ENCODE measurements at places on chromosomes 3 and 15. TPM values are rescaled to one million over a fixed set of nuclear protein-coding genes. Genes with fewer than 3 reads are reported as not detected.

Gene CTXN2
- not detected for polyA plus RNA-seq

Gene ZBTB47
- polyA plus RNA-seq, result 110 TPM

Gene NRROS
- polyA plus RNA-seq, result 2.6 TPM

Gene LAMB2
- 290 TPM for polyA plus RNA-seq

Gene SNRPA1
- 57.8 TPM for polyA plus RNA-seq

Gene ZKSCAN7
- polyA plus RNA-seq, result 1.3 TPM

Gene GOLGA8R
- 3.2 TPM for polyA plus RNA-seq

Gene SERPINI2
- polyA plus RNA-seq, result 0.30 TPM
